SW480 (cell line): ENCODE measurements at places on chromosomes 4 and X.

DNA sequence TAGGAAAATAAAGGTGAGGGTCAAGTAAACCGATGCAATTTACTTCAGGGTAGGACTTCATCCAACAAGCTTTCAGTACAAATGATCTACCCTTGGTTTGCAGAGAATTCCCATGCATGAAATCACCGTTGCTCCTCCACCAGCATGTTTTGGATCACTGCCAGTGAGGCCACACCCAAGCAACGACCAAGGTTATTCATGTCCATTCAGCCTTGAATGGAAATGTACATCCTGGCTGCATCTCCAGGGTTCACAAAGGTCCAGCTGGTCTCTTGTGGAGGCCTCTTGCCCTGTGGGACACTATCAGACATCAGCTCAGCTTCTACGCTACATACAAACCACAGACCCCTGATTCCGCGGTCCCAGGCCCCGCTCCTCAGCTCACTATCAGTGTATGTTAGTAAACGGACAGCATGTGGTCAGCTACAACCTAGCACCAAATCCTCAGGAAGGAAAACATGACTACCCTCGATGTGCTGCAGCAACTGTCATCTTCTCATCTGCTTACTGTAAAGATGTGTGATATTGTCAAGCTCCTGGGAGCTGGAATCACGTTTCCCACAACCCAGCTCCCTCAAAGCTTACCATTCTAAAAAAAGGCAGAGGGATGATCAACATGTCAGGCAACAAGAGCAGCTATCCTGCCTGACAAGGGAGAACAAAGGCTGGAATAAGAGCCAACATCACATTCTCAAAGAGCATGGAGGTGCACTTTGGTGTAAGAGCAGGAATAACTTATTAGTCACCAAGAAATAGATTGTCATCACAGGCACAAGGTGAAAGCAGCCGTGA, 4.9 kb downstream of the LYAR start:
- peak; percentile 30 for DNase-seq

GRCh38 chrX:10749113-10749512, 128.7 kb upstream of the MID1 start:
- no peak for DNase-seq

- no peak for DNase-seq
Measured at GRCh38 chrX:13764281-13764680, 29.7 kb downstream of the OFD1 start.

DNA sequence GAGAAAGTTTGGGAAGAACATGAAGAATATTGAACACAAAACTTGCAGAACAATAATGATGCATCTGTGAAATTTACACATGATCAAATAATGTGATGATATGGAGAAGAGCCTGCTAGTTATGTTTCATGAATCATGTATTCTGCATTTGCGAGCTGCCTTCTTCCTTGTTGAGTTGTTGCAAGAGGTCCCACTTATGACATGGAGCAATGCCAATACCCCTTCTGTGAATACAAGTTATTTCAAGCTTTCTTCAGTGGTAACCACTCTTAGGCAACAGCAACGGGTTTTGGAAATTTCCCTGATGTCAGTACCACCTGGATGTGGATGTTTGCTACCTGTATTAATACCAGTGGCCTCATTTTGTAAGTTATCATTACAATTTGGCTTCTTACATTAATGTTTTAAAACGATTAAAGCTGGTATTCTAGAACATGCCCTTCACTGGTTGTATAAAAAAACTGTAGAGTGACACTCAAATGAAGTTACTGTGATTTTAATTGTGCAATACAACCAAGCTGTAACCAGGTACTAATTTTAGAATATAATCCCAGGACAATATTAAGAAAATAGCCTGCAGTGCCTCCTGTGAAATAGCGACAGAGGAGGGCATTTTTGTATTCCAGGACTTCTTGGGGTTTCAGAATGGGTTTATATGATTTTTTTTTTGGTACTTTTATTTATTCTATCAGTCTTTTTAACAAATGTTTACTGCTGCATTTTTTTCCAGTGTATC, 25.3 kb downstream of the IQCM start:
- no peak for DNase-seq

DNA sequence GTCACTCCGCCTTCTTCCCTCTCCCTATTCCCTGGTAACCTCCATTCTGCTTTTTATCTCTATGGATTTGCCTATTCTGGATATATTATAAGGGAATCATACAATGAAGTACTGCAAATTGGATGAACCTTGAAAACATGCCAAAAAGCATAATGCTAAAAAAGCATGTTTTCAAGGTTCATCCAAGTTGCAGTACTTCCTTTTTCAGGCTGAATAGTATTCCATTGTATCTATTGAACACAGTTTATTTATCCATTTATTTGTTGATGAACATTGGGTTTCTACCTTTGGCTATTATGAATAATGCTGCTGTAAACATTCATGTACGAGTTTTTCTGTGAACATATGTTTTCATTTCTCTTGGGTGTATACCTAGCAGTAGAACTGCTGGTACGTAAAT, 9.2 kb downstream of the SAP30 start:
- DNase-seq, result no peak

- no peak for DNase-seq
Measured at GRCh38 chrX:46865281-46865680, 28.4 kb downstream of the RP2 start.

DNA sequence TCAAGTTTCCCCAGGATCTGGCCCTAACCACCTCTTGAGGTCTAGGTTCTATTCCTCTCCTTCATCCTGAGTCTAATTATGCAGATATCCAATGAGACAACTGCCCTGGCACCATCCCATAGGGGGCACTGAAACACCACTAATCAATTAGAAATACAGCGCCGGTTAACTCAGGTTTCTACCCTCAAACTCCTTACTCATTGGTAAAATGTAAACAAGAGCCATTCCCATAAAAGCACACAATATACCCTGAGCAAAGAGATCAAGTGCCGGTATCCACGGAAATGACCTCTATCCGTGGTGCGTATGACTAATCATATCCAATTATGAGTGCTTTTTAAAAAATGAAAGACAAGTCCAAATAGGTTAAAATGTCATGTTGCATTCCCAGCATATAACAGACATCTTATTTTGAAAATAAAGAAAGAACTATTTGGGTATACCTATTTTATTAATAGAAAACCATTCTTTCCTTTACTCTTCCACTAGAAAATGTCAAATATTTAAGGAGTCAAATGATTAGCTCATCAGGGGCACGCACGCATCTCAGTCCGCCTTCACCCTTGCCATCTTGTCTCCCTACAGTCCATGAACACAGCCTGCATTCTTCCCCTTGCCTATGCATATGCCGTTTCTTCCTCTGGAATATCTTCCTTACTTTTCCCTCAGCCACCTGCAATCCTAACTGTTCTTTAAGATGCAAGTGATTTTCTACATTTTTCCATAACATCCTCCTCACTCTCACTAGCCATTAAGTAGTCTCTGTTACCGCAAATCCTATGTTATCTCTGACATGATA, 141.1 kb downstream of the MAML3 start:
- DNase-seq, result peak; percentile 80

DNA sequence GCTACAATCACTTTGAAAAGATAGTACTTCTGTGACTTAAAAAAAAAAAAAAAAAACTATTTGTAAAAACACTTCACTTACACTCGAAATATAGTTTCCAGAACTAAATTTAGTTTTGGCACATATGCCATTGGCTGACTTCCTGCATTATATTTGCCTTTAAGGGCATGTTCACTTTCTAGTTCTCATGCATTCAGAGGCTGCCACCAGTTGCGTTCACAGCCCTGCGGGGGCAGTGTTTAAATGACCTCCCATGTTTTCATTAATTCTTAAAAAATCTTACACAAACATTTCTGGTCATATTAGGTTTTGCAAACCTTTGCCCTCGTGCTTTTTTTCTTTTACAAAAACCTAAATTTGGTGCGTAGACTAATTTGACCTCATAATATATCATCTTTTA, 12.4 kb upstream of the ARHGAP6 start:
- DNase-seq, result no peak

- DNase-seq, result no peak
Measured at GRCh38 chr4:6463311-6464289, 8.8 kb downstream of the PPP2R2C start.

DNA sequence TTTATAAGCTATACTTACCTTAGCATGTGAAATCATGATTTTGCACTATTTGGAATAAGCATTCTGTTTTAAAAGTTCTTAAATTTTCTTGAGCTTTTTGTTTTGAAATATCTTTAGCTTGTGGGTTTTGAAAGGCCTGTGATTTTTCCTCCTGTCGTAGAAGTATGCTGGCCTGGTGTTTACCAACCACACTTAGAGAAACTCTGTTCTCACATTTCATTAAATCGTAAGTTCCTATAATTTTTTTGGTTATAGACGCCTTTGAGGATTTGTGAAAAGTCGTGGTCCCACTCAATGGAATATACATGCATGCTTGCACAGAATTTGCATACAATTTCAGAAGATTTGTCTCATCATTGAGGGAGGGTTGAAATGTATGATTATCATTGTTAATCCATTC, 63.6 kb downstream of the PDLIM5 start:
- no peak for DNase-seq

- no peak for DNase-seq
Measured at GRCh38 chr4:182248295-182248694, 5.1 kb downstream of the TENM3 start.

DNA sequence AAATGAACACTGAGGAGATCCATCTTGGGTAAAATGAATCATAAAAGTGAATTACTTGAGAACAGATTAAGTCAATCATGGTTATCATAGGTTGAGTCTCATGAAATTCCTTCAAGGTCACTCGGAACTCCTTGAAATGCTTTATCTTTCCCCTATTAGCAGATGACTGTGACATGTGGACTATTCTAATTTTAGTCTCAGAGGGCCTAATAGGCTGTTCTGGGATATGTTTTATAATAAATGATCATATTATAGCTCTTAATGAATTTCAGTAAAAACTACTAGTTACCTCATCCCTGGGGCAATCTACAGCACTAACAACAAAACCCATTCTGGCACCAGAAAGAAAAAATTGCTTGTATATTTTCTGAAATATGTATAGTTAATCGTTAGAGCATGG, 44.7 kb downstream of the SPATA4 start:
- no peak for DNase-seq

GRCh38 chr4:110792036-110792435, 169.2 kb upstream of the PITX2 start:
- no peak for DNase-seq

DNA sequence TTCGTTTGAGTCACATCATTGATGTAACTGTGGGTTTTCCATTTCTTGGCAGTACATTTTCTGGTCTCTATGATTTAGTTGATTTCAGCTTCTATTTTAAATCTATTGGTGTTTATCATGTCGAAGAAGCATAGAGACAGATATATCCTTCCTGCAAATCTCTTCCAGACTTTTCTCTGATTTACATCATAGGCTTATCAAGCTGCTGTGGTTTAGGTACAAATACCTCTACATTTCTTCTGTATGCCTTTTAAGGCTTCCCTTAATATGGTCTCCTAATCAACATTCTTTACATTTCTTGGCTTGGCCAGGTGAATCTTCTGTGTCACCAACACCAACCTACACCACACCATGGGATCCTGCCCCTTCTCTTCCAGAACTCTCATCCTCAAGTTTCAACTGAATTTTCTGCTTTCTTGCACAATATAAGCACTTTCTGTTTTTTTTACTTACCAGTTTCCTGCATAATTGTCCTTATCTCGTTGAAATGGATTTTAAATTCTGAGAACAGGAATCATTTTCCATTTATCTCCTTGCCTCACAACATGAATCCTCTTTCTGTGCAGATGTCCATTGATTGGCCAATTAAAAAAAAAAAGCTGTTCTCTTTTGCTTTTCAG, 626.9 kb downstream of the ANKRD50 start:
- no peak for DNase-seq

DNA sequence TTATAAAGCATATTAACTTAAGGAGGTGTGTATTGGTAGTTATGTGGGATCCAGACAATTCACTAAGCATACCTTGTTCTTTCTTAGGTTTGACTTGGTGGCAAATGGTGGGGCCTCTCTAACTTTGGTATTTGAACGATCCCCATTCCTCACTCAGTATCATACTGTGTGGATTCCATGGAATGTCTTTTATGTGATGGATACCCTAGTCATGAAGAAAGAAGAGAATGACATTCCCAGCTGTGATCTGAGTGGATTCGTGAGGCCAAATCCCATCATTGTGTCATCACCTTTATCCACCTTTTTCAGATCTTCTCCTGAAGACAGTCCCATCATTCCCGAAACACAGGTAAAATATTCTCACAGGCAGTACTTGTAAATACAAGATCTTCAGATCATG, 186.4 kb downstream of the DCTD start:
- no peak for DNase-seq

GRCh38 chr4:76206222-76206942, 7.2 kb downstream of the SCARB2 start:
- no peak for DNase-seq
